PC-3 (cell line): ENCODE measurements at places on chromosomes 5 and 9. TPM values are rescaled to one million over a fixed set of nuclear protein-coding genes. Genes with fewer than 3 reads are reported as not detected.
A peak's percentile ranks its signal among the peaks of the same experiment; 100 is the strongest.

DNA sequence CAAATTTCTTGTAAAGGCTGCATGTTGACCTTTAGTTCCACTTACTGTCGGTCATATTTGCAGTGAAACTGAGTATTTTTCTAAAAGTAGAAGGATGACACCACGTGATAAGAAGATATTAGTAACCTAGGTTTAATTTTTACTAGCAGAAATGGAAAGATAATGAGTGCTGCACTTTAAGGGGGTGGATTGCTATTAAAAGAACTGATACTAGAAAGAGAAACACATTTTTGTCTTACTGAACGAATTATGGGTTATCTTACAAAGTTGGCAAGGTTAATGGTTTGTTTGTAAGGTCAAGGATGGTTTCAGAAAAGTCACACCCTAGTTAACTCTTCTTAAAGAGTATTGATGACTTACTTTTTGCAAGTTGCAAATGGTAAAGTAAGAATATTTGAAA lies 2.4 kb downstream of the MACIR start:
- H3K36me3 ChIP-seq: no peaks in the 10 kb centered on the region
- H3K4me3 ChIP-seq: peak overlapping the region; percentile 93
- peaks cover 35% of the 10 kb centered on the region for H3K4me1 ChIP-seq

DNA sequence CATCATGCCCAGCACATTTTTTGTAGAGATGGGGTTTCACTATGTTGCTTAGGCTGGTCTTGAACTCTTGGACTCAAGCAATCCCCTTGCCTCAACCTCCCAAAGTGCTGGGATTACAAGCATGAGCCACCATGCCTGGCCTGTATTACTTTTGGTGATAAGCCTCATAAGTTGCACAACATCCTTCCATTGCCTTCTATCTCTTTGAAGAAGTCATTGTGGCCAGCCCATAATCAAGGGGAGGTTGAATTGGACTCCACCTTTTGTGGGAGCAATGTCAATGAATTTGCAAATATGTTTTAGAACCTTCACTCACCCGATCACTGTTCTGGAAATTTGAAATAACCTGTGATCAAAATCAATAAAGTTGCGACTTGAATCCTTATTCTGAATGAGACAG lies 104.3 kb upstream of the CLINT1 start:
- H3K36me3 ChIP-seq: no peaks in the 10 kb centered on the region
- H3K4me3 ChIP-seq: no peak overlapping the region
- DNase-seq: no peak
- peaks cover 33% of the 10 kb centered on the region for H3K27me3 ChIP-seq

GRCh38 chr5:163695830-163696578 lies 190.6 kb downstream of the MAT2B start:
- no peak overlapping the region for H3K27ac ChIP-seq
- no peaks in the 10 kb centered on the region for H3K4me1 ChIP-seq
- H3K27me3 ChIP-seq: 0 out of 2 replicates have a peak, but pooled peaks cover 7% of the 10 kb centered on the region
- no peaks in the 10 kb centered on the region for H3K36me3 ChIP-seq

DNA sequence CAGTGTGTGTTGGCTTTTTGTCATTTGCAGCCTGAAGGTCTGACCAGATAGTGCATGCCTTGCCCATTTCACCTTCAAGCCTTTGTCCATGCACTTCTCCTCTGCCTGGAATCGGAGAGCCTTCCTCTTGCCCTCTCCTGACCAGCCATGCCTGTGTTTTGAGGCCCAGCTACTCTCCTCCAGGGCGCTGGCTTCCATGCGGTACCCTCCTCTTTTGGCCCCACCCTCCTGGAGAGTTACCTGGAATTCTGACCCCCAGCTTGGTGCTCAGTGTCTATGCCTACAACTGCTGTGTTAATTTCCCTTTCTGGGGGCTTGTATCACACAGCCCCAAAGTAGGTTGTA lies 52.5 kb downstream of the CXXC5 start:
- H3K27me3 ChIP-seq: no peaks in the 10 kb centered on the region
- H3K4me3 ChIP-seq: no peak overlapping the region
- H3K4me1 ChIP-seq: peaks cover 13% of the 10 kb centered on the region
- no peaks in the 10 kb centered on the region for H3K36me3 ChIP-seq

GRCh38 chr9:33988219-33988890 lies 60.3 kb downstream of the UBAP2 start:
- no peak overlapping the region for H3K27ac ChIP-seq
- DNase-seq: peak; percentile 6
- no peak overlapping the region for H3K4me3 ChIP-seq
- no peaks in the 10 kb centered on the region for H3K27me3 ChIP-seq
- H3K4me1 ChIP-seq: no peaks in the 10 kb centered on the region
- peaks cover 15% of the 10 kb centered on the region for H3K36me3 ChIP-seq

DNA sequence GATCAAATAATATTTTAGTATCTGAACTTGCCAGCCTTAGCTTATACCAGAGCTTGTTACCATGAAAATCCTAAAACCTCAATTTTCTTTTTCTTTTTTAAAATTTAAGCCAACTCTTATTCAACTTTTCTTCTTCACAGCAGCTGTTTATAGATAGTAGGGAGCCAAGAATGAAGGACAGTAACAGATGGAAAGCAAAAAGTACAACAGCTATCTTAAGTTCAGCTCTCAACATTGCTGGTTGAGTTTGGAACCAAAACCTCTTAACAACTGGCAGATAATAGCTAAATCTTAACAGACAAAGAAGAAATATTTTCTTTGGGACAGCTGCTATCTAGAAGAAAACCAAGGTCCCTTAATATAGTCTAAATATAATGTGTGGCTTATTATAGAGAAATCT lies 74.7 kb downstream of the PJA2 start:
- DNase-seq: no peak
- H3K4me3 ChIP-seq: no peak overlapping the region
- H3K27ac ChIP-seq: no peak overlapping the region
- no peaks in the 10 kb centered on the region; the same call in 1 of the 2 replicates for H3K4me1 ChIP-seq
- no peaks in the 10 kb centered on the region for H3K36me3 ChIP-seq
- H3K27me3 ChIP-seq: no peaks in the 10 kb centered on the region

- H3K36me3 ChIP-seq: no peaks in the 10 kb centered on the region
- peaks cover 32% of the 10 kb centered on the region for H3K4me1 ChIP-seq
- no peak overlapping the region for H3K27ac ChIP-seq
- H3K4me3 ChIP-seq: no peak overlapping the region
- DNase-seq: no peak
Measured at GRCh38 chr5:132840896-132841295, 10.4 kb upstream of the SHROOM1 start.

DNA sequence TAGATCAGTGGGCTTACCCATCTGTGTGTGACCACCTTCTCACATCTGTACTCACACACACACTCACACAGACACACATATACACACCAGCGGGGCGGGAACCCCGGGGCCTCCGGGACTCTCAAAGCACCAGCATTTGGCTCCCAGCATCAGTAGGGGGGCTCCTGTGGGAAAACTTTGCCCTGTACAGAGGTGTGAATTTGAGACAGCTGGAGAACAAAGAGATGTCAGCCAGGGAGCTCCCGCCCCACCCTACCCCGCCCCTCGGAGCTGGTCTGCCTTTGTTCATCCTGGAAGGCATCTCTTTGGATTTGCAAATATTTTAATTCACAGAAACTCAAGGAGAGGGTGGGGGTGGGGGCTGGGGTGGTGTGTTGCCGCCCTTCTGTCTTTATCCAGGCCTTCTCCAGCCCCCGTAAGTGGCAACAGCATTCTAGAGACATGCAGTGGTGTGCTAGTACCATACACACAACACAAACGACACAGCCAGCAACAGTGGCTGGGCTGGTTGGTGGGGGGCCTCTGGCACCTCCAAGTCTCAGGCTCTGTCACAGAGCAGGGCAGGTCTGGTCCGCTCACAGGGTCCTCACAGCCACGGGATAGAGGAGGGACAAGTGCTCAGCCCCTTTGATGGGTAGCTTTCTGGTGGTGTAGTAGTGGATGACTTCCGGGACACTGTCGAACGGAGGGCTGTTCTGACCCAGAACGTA lies 15.5 kb upstream of the SLC25A51 start:
- peaks cover 3% of the 10 kb centered on the region; the same call in 1 of the 2 replicates for H3K36me3 ChIP-seq
- H3K27me3 ChIP-seq: no peaks in the 10 kb centered on the region
- no peaks in the 10 kb centered on the region for H3K4me1 ChIP-seq
- no peak overlapping the region for H3K4me3 ChIP-seq
- H3K27ac ChIP-seq: no peak overlapping the region

DNA sequence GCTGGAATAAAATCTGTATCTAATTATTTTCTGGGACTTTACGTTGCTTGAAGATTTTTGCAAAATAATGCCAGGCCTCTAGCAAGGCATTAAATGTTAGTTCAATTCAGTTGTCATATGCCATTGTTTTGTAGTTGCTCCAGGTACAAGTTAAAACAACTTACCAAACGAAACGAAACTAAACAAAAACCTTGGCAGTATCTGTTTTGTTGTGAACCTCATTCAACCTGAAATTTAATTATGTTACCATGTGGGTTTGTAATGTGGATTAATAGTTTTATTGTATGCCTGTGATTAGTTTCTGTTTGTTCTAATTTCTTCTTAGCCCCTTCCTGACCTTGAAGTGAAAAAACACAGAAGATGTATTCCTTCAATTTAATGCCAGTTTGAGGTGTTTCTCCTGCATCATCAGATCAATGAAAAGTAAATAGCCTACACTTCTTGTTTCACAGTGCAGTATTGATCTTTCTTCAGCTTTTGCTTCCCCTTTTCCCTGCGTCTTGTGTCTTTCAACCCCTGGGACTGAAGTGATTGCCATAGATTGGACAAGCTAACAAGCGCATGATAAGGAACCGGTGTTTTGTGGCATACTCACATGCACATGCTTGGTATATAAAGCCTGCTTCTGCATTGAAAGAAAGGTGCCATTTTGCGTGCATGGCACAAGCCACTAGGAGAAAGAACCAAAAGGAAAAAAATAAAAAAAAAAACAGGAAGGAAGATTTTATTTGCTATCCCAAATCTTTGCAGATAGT lies 699.0 kb upstream of the ARRDC3 start:
- no peaks in the 10 kb centered on the region for H3K36me3 ChIP-seq
- no peak overlapping the region for H3K27ac ChIP-seq
- H3K4me3 ChIP-seq: no peak overlapping the region

DNA sequence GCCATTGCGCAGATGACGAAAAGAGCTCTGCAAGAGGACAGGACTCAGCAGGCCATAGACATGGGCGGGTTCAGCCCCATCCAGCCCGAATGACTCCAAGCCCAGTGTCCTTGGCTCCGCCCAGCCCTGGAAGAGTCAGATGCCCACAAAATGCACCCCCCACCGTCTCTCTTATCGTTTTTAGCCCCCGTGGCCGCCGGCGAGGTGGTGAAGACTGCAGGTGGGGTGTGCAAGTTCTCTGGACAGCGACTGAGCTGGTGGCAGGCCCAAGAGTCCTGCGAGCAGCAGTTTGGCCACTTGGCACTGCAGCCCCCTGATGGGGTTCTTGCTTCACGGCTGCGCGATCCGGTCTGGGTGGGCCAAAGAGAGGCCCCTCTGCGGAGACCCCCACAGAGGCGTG lies 2.1 kb downstream of the ADGRD2 start:
- no peaks in the 10 kb centered on the region for H3K27me3 ChIP-seq
- DNase-seq: no peak
- no peak overlapping the region for H3K4me3 ChIP-seq
- no peaks in the 10 kb centered on the region for H3K36me3 ChIP-seq
- no peak overlapping the region for H3K27ac ChIP-seq
- no peaks in the 10 kb centered on the region for H3K4me1 ChIP-seq

DNA sequence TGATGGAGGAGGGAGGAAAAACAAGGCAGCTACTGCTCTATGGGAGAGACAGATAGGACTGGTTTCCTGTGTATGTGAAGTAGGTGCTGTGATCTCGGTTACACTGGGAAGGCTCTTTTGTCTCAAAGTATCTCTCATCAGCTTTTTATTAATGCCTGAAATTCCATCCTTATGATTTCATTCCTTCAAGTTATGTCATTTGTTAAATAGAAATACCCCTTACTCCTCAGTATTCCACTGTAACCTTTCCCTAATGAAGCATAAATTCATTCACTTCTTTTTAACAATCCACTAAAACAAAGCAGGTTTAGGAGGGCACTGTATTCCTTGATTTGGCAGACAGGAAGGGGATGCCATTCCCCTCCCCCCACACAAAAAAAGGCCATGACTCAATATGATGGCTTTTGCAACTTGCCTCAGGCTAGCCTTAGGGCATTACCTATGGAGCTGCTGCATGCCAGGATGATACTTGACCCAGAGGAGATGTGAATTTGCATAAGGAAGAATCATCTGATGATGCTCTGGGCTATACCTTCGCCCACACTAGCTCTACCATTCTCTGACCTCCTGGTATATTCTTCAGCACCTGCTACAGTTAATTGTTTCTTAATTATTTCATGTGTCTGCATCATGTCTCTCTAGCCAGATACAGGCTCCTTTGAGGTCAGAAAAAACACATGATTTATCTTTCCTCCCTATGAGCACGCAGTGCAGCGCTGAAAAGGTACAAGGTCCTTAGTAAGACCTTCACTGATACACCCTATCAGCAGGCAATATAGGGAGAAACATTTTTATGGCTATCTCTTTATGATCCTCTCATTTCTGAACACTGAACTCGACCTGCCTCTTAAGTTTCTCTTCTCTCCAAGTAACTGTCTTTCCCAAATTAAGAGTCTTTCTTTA lies 26.3 kb downstream of the NR3C1 start:
- no peaks in the 10 kb centered on the region for H3K27me3 ChIP-seq
- H3K4me3 ChIP-seq: no peak overlapping the region
- DNase-seq: peak; percentile 78
- H3K36me3 ChIP-seq: no peaks in the 10 kb centered on the region

- no peaks in the 10 kb centered on the region for H3K36me3 ChIP-seq
- H3K27me3 ChIP-seq: peaks cover 48% of the 10 kb centered on the region
- no peaks in the 10 kb centered on the region for H3K4me1 ChIP-seq
Measured at GRCh38 chr5:169390265-169390664, 89.3 kb upstream of the SLIT3 start.

- H3K36me3 ChIP-seq: no peaks in the 10 kb centered on the region
- H3K27me3 ChIP-seq: no peaks in the 10 kb centered on the region
- H3K27ac ChIP-seq: no peak overlapping the region
- peaks cover 27% of the 10 kb centered on the region for H3K4me1 ChIP-seq
- no peak overlapping the region for H3K4me3 ChIP-seq
Measured at GRCh38 chr5:39160576-39161213, 58.7 kb downstream of the FYB1 start.

DNA sequence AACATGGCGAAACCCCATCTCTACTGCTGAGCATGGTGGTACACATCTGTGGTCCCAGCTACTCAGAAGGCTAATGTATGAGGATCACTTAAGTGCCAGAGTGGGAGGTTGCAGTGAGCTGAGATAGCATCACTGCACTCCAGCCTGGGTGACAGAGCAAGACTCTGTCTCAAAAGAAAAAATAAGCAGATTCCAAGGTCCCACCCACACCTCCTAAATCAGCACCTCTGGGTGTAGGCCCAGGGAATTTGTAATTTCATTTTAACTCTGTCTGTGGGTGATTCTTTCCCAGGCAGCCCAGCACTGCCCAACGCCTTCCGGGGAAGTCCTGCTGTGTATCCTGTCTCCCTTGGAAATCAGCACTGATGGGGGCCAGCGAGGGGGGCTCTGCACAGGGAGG lies 12.5 kb downstream of the CAMK2A start:
- H3K4me3 ChIP-seq: no peak overlapping the region
- no peak for DNase-seq
- no peaks in the 10 kb centered on the region for H3K4me1 ChIP-seq
- H3K27ac ChIP-seq: no peak overlapping the region

SIT1 gene
- not detected in 2 replicates for total RNA-seq

SPAG8 gene
- total RNA-seq: not detected in 2 replicates

OGN gene
- total RNA-seq: not detected in 2 replicates

ARID3C gene
- 0.23 TPM in 1 of 2 replicates, not detected in the other for total RNA-seq

FOXI1 gene
- total RNA-seq: not detected in 2 replicates

MRNIP gene
- 20.2 and 26.1 TPM in 2 replicates for total RNA-seq

PHF24 gene
- not detected in 2 replicates for total RNA-seq

MAML1 gene
- total RNA-seq: 10.6 and 17.9 TPM in 2 replicates

SPATA31A3 gene
- total RNA-seq: not detected in 2 replicates

SLC25A2 gene
- 0.18 and 0.40 TPM in 2 replicates for total RNA-seq

C9 gene
- not detected in 2 replicates for total RNA-seq

SPEF2 gene
- 2.3 and 2.7 TPM in 2 replicates for total RNA-seq

CTXN3 gene
- total RNA-seq: not detected in 2 replicates

LCN2 gene
- total RNA-seq: 153 and 154 TPM in 2 replicates

DMGDH gene
- total RNA-seq: 0.35 TPM in 1 of 2 replicates, not detected in the other
